ENCODE measurements at places on chromosomes 3 and 15.

DNA sequence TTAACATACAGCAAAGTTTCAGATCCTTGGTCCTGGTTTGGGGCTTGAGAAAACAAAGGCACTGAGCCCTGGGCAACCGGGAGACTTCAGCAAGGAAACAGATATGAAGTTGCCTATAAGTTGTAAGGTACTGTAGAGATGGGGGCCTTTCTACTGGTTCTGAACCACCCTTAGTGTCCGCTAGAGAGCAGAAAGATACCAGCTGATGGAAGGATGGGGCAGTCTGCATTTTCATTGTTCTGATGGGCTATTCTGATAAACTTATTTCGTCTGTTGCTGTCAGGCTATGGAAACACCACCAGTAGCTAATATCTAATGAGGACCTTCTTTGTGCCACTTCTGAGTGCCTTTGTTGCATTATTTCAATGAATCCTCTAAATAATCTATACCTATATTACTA lies 38.7 kb downstream of the FGD5 start:
- DNase-seq = no peak

DNA sequence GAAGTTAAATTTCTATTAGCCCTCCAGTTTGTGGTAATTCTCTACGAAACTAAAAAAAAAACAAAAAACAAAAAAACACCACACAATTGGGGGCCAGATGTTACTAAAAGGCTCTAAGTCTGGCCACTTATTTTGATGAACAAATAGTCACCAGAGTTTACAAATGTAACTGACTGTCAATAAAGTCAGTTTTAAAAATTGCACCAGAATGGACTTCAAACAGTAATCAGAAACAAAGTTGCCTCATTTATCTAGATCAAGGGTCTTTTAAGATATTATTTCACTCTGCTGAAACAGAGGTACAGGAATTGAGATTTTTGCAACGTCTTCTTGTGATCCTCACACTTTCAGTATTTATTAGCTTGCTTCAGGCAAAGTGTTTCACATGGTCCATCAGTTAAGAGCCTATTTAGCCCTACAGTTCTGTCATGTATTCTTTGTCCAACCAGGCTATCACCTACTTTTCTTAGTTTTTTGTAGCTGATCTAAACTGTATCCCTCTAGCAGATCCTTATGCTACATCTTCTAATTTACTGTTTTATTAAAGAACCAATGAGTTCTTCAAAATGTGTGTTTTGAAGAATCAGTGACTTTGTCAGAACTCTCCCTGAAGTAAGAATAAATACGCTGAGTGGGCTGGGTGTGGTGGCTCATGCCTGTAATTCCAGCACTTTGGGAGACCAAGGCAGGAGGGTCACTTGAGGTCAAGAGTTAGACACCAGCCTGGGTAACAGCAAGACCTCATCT lies 74.7 kb downstream of the ANKRD28 start:
- no peak for DNase-seq

DNA sequence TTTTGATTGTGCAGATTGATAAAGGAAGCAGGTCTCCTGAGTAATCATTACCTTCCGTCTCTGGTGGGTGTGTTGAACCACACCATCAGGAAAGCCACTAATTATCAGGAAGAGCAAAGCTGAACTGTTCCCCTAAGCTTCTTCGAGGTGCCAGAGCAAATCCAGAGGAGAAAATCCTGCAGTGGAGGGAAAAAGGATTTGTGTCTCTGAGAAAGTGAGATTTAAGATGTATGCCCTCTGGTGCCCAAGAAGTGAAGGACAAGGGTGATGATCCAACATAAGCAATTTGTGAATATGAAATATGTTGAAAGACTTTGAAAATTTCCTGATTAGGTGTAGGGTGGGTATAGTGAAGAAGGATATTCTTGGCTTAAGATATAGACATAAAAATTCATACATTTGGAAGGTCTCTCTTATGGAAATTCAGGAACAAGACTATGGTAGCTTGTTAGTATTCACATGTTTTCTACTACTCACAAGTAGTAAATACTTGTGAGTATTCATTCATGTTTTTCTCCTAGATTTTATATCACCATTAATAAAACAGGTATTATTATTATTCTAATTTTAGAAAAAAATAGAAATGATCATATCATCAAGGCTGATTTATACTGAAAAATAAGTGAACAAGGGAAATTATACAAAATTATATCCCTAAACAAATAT lies 34.8 kb downstream of the COMMD2 start:
- peak; percentile 87 for DNase-seq

DNA sequence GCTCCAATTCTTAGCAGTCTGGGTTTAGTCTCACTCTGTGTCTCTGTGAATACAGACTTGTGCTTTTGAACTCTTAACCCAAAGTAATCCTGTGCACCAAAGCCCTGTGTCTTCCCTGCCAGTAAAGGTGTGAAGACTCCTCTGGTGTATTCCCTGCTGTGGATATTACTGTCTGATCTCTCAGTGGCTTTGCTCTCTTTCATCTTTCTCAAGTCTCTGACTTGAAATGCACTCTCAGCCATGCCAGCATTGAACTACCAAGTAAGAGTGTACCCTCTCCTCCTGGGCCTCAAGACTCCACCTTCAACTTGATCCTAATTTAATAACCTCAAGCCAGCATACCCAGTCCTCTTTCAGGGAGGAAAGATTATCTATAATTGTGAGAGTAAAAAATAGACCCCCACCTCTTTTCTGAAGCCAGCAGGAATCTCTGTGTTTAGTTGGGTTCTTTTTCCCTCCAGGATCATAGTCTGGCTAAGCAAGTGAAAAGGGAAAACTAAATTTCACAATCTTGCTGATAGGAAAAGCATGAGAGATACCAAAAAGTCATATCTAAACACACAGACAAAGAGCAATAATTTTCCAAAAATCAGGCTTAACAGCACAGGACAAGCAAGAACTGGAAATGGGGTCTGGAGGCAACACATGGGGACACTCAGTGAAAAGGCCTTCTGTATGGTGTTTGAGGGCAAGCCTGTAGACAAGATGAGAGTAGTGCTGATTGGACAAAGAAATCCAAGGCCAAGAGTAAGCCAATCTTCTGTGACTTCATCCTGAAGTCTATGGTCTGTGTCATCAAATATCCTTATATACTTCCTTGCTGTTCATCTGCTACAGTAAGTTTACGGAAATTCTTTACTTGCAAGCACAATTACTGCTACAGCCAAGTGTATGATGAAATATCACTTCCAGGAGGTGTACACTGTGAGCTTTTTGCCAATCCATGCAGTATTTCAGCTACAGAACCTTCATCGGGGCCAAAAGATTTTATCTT lies 296.1 kb upstream of the TGFBR2 start:
- DNase-seq = peak; percentile 24

DNA sequence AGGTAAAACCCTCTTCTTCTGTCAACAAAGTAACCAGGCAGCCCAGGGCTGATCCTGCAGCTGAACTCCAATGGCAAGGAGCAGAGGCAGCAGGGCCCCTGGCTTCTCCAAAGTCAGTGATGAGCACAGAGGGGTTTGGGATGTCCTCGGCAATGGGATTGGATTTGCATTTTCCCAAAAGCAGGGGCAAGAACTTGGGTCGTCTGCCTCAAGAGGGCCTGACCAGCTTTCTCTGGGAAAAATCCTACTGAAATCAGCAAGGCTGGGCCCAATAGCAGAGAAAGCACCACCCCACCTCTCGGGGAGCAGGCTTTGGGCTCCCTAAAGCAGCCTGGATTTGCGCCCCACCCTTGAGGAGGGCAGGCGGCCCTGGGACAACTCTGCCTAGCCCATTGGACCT lies 210.0 kb upstream of the IGF1R start:
- DNase-seq = no peak

DNA sequence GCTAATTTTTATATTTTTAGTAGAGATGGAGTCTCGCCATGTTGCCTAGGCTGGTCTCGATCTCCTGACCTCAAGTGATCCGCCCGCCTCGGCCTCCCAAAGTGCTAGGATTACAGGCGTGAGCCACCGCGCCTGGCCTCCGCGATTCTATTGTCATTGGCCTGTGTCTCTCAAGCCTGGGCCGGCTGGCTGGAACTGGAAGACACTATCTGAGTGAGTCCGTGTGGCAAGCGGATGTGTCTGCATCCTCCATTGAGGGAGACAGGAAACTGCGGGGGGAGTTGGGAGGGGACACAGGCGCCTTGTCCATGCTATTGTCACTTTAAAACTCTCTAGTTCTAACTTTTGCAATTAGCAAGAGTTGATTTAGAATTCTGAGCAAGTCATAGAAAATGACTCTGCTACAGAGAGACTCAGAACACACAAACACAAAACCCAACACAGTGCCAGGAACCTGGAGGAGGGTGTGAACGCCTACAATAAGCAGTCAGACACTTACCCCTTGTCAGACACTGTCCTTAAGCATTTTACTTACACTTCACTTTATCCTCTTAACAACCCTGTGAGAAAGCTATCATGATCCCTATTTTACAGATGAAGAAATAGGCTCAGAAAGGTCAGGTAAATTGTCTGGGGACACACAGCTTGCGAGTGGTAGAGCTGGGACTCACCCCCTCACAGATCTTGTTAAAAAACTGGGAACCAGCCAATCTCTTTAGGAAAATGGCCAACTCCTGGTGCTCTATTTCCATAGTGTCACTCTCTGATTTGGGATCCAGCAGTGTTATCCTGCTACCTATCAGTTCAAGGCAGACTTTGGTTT lies 38.7 kb downstream of the ANP32A start:
- DNase-seq = no peak

DNA sequence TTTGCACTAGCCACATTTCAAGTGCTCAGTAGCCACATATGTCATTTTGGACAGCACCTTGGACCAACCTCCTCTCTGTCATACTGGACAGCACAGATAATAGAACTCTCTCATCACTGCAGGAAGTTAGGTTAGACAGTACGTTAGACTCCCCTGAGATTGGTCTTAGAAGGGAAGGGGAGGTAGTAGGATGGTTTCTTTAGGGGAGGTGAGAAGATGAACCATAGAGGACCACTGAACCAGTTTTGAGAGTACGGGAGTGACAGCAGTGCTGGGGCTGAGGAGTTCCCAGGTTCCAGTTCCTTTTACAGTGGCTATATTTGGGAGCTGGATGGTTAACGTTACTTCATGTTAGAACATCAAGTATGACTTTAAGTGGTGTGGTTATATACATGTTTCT lies 7.8 kb downstream of the LRCH3 start:
- no peak for DNase-seq

DNA sequence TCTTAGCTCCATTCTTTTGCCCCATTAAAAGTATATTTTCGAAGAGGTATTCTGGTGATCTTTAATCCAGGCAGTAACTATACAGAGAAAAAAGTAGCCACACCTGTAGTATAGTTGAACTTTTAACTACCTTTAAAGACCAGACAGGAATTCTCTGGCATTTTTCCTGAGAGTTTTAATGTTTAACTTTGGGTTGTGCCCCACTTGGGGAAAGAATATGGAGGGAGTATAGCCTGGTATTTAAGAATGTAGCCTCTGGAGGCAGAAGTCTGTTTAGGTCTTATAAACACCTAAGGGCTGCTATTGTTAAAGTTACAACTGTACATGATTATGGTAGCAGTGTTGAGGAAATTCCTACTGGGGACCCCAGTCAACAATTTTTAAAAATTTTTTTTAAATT lies 19.3 kb downstream of the C3orf85 start:
- no peak for DNase-seq

DNA sequence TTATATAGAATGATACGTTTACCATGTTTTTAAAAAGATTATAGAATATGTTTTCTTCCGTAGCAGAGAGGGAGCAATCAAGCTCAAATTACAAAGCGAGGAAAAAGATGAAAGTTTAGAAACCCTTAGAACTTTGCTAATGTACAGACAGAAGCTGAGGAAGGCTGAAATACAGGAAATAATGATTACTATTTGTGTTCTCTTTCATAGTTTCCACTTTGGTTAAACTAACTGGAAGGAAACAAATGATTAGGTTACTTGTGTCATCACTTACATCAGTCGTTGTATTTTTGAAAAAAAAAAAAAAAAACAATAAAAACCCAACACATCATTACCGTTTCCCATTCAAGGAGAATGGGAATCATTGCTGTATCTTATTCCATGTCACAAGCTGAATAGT lies 337.8 kb upstream of the CBLB start:
- no peak for DNase-seq

DNA sequence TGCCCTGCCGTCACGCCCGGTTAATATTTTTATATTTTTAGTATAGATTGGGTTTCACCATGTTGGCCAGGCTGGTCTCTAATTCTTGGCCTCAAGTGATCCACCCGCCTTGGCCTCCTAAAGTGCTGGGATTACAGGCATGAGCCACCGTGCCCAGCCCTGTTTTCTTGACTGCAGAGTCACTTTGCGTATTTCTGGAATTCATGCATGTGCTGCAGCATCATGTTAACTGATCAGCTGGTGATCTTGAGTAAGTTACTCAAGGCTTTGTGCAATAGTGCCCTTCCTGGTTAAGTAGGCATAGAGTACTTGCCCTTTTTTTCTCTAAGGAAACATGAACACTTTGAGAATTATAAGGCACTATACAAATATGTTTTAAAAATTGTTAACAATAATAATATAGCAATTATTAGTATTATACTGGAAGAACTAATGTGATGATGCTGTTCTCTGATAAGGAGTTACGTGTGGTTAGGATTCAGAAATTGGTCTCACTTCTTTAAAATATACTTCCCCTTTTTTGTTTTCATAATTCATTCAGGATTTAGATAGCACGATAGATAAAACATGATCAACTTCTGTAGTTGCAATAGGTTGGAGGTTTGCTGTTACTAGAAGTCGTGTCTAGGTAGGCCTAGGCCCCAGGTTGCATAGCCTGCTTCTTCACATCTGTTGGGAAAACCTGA lies 33.6 kb downstream of the GPR171 start:
- DNase-seq = no peak

Measured in tongue (tissue), 3 donors.